Breast epithelium (tissue), 4 donors: ENCODE measurements at places on chromosomes 16 and 17.

DNA sequence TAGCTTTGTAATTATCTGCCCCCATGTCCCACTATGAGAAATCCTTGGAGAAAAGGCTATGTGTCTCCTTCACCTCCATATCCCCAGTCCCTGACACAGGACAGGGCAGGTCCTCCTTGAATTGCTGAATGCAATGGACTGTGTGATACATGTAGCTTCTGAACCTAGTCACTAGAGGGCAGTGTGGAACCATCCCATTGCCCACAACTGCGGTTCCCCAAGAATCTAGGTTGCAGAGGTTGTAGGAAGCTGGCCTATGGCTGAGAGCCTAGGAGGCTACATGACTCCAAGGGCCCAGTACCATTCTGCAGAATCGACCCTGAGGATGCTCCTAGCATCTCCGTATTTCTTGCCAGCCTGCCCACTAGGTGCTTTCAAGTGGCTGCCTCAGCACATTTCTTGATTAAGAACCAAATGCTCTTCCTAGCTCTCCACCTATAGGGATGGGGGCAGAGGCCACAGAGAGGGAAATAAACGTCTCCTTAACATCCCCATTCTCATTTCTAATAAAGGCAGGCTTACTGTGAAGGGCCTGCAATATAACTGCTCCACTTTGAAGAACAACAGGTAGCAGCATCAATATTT, 394.0 kb downstream of the CA10 start:
- peak; percentile 23 for DNase-seq

DNA sequence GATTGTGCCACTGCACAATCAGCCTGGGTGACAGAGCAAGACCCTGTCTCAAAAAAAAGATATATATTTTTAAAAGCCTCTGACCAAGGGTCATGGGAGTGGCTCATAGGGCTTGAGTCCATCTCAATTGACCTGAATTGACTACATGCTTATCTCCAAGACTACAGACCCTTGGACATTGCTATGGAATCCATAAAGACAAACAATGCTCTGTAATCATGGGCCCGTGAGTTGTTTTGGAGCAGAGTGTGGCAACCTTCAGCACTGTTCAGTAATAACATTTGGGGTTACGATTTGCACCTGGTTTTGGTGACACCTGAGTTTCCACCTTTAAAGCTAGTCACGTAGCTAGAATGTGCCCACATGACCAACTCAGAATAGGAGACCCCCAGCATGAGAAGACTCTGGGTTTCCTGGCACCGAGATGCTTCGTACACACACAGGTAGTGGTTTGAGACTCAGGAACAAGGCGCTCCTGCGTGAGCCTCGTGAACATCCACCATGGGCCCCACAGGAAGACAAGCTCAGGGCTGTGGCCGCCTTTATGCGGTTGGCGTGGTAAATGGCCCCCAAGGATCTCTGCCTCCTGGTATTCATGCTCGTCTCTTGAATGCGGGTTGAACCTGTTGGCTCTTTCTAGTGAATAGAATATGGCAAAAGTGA, 66.6 kb upstream of the RPH3AL start:
- DNase-seq: no peak

DNA sequence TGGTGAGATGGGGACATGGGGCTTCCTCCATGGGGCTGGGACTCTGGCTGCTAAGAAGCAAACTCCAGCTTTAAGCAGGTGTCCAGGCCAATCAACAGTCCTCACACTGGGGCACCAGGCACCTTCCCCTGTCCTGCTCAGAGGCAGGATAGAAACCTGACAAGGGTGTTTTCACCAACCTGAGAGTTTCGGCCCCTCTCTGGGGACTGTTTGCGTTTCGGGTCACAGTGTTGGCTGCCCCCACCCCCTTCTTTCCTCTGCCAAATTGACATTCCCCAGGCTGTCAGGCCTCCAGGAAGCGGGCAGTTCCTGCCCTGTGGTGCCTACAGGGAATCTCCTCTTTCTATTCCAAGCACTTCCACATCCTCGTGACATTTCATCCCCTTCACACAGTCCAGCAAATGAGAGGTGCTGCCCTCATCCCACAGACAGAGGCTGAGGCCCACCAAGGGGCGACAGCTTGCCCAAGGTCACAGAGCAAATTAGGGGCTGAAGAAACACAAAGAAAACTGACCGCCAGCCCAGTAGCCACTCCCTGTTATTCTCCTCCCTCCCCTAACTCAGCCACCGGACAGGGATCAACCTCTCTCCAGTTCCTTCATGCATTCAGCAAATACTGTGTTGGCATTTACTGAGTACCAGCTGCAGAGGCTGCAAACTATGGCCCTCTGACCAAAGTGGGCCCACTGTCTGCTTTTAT, 38.0 kb downstream of the MMP15 start:
- no peak for DNase-seq

DNA sequence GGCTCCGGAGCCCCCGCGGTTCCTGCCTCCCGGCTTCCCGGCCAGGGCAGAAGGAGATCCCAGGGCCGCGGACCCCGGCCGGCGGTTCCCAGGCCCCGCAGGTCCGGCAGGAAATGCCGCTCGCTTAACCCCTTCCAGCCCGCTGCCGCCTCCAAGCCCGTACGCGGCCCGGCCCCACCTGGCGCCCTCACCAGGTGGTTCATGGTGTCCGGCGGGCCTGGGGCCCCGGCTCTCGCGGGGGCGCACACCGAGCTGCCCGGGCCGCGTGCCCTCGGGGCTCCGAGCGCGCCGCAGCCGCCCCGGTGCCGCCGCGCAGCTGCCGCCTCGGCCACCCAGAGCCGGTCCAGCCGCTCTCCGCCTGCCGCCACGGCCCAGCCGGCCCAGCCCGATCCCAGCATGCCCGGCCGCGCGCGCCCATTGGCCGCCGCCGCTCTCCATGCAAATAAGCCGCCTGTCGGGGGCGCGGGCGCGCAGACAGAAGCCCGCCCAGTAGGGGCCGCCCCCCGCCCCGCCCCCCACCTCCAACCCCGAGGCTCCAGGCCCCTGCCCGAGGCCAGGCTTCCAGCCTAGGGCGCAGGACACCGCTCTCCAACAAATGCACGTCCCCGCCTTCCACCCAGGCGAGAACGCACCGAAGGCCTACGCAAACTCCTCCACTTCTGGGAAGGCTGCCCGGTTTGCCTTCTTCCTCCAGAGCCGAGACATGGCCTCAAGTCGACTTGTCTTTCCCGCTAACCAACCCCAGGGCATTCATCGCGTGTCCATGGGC, at the start of gene BCAR1:
TSS of gene BCAR1 (minus strand) at position 345 of the 769 bp plus-strand sequence. CDS start at position 203, 142 bp downstream.
- DNase-seq: peak; percentile 79

GRCh38 chr17:44287651-44288050, 19.7 kb upstream of the SLC4A1 start:
- no peak for DNase-seq
